Left ventricle myocardium inferior (tissue), 1 donor: ENCODE measurements at places on chromosomes 12 and 14. TPM values are rescaled to one million over a fixed set of nuclear protein-coding genes. Genes with fewer than 3 reads are reported as not detected.
A peak's percentile ranks its signal among the peaks of the same experiment; 100 is the strongest.

GRCh38 chr12:56234746-56235436, 5.0 kb downstream of the SLC39A5 start:
- H3K27ac ChIP-seq, result no peak overlapping the region
- no peaks in the 10 kb centered on the region for H3K27me3 ChIP-seq
- peaks cover 8% of the 10 kb centered on the region for H3K36me3 ChIP-seq
- H3K4me3 ChIP-seq, result no peak overlapping the region

GRCh38 chr14:21894003-21894897, 220.6 kb upstream of the OR4E1 start:
- H3K36me3 ChIP-seq, result no peaks in the 10 kb centered on the region
- DNase-seq, result no peak
- H3K27me3 ChIP-seq, result peaks cover 16% of the 10 kb centered on the region
- no peak overlapping the region for H3K27ac ChIP-seq

DNA sequence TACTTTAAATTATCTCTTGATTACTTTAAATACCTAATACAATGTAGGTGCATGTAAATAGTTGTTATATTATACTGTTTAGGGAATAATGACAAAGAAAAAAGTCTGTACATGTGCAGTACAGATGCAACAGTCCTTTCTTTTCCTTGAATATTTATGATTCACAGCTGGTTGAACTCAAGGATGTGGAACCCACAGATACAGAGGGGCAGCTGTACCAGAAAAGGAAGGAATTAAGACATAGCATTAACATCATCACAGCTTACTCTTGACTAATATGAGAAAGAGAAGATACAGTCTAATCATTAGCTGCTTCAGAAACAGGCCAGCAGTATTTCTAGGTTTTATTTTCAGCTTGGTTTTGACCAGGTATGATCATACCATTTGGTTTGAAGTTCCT, 34.7 kb upstream of the AP4S1 start:
- no peaks in the 10 kb centered on the region for H3K27me3 ChIP-seq
- H3K36me3 ChIP-seq, result no peaks in the 10 kb centered on the region
- DNase-seq, result no peak
- no peak overlapping the region for H3K27ac ChIP-seq
- H3K4me1 ChIP-seq, result peaks cover 66% of the 10 kb centered on the region

DNA sequence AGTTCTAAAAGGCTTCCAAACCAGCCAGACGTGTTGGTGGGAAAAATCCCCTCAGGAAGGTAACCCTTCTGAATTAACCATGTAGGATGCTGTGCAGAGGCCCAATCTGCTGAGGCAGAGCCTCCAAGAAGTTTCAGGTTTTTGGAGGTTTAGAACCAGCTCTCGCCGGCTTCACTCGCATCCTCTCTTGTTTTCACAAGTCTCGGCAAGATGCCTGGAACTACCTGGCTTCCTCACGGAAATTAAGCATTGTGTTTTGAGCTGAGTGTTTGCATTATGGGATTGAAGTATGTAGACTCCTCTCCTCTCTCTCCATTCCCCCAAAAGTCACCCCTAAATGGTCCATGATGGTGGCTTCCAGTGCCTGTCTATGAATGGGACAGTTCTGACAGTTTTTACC, 20.6 kb downstream of the LTBP2 start:
- no peaks in the 10 kb centered on the region for H3K36me3 ChIP-seq
- no peak overlapping the region for H3K4me3 ChIP-seq
- no peaks in the 10 kb centered on the region for H3K27me3 ChIP-seq
- H3K27ac ChIP-seq, result peak overlapping the region; percentile 86

- H3K4me3 ChIP-seq, result no peak overlapping the region
- H3K27ac ChIP-seq, result no peak overlapping the region
- no peaks in the 10 kb centered on the region for H3K36me3 ChIP-seq
- H3K4me1 ChIP-seq, result peaks cover 21% of the 10 kb centered on the region
- H3K27me3 ChIP-seq, result no peaks in the 10 kb centered on the region
Observed at GRCh38 chr12:92547420-92547819, 155.4 kb upstream of the PLEKHG7 start.

- no peaks in the 10 kb centered on the region for H3K27me3 ChIP-seq
- no peak overlapping the region for H3K4me3 ChIP-seq
- DNase-seq, result no peak
- no peak overlapping the region for H3K27ac ChIP-seq
- H3K36me3 ChIP-seq, result no peaks in the 10 kb centered on the region
Observed at GRCh38 chr12:94172031-94172430, 23.7 kb downstream of the PLXNC1 start.

- no peaks in the 10 kb centered on the region for H3K27me3 ChIP-seq
- H3K27ac ChIP-seq, result no peak overlapping the region
- no peaks in the 10 kb centered on the region for H3K36me3 ChIP-seq
Observed at GRCh38 chr14:36086629-36087395, 89.7 kb downstream of the PTCSC3 start.

- H3K4me1 ChIP-seq, result peaks cover 55% of the 10 kb centered on the region
- no peaks in the 10 kb centered on the region for H3K27me3 ChIP-seq
- H3K27ac ChIP-seq, result peak overlapping the region; percentile 93
- no peak for DNase-seq
- H3K4me3 ChIP-seq, result peak overlapping the region; percentile 95
Observed at GRCh38 chr14:94081386-94081820, 293 bp downstream of the IFI27L1 start.

- no peak for DNase-seq
- no peak overlapping the region for H3K27ac ChIP-seq
- peaks cover 49% of the 10 kb centered on the region for H3K4me1 ChIP-seq
- H3K4me3 ChIP-seq, result peak overlapping the region; percentile 78
- peaks cover 15% of the 10 kb centered on the region for H3K27me3 ChIP-seq
Observed at GRCh38 chr14:58639842-58640484, 2.2 kb downstream of the DACT1 start.

DNA sequence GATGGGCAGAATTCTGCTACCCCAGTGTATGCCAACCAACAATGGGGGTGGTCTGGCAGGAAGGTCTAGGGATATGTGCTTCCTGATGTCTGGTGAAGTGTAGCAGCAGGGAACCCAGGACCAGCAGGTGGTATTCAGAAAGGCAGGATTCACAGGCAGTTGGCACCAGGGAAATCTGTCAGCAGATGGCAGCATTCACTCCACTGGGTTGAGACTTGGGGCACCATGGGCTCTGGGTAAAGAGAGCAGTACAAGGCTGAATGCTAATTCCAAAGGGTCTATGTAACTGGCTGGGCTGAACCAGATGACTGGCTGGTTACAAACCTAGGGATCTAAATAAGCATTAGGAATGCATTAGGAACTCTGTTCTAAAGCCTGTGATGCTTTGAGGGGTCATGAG, 466.9 kb upstream of the STXBP6 start:
- DNase-seq, result no peak
- no peaks in the 10 kb centered on the region for H3K36me3 ChIP-seq
- no peaks in the 10 kb centered on the region for H3K4me1 ChIP-seq
- no peak overlapping the region for H3K4me3 ChIP-seq
- H3K27ac ChIP-seq, result no peak overlapping the region

DNA sequence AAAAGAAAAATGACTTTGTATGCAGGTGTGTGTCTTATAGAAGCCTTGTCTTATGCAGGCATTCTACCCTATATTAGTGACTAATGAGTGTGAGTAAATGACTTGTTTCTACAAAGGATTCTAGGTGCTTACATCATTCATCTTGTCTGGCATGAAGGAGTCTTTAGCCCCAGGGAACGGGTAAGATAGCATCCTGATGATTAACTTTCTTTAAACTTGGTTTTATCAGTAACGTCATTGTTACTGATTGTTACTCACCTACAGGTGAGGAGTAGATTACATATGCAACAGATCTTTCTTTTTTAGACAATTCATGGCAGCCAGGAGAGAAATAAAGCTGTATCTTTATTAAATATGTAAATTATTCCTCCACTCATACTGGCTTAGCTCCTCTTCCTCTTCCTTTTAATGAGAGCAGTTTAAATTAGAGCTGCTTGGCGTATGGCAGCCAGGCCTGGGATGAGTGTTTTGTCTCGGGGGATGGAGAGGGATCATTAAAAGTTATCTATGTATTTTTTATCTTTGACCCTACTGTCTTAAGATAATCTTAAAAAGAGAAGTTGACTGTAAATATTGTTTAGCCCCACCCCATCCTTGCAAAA, 57.2 kb upstream of the ATP2A2 start:
- no peak for DNase-seq
- no peak overlapping the region for H3K4me3 ChIP-seq
- H3K27me3 ChIP-seq, result no peaks in the 10 kb centered on the region
- H3K27ac ChIP-seq, result peak overlapping the region; percentile 82
- H3K36me3 ChIP-seq, result peaks cover 4% of the 10 kb centered on the region

SLC4A8 gene
- total RNA-seq, result 0.14 TPM

DEPDC4 gene
- 0.47 TPM for total RNA-seq

RTL1 gene
- not detected for total RNA-seq

TMEM179 gene
- total RNA-seq, result 0.49 TPM

DEGS2 gene
- total RNA-seq, result not detected

MAP3K9 gene
- 1.9 TPM for total RNA-seq

APOF gene
- not detected for total RNA-seq

SYNE3 gene
- 11.3 TPM for total RNA-seq

HAL gene
- not detected for total RNA-seq
